ENCODE measurements at places on chromosomes 2 and 18.

DNA sequence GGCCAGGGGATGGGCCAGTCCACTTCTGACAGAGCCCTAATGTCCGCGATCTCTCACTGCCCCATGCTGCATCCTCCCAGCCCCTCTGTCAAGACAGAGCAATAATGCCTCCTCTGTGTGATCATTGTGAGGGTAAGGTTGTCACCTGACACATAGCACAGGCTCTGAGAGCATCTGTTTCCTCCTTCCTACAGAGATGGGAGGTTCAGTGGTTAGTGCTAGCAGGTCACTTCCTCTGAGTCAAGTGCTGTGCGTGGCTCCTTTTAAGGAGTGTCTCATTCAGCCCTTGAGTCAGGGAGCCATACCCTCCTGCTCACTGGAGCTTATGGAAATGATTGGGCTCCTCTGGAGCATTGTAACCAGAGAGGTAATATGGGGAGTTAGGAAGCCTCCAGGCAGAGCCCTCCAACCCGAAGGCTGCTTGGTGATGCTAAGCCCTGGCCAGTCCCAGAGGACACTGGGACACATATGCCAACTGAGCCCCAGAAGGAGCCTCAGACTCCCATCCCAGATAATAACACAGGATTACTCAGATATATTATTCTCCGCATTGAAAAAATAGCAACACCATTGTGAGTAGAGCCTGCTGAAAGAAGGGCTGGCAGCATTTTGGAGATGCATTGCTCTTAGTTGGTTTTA is 189.0 kb downstream of the GALNT1 start:
- no peak for DNase-seq

DNA sequence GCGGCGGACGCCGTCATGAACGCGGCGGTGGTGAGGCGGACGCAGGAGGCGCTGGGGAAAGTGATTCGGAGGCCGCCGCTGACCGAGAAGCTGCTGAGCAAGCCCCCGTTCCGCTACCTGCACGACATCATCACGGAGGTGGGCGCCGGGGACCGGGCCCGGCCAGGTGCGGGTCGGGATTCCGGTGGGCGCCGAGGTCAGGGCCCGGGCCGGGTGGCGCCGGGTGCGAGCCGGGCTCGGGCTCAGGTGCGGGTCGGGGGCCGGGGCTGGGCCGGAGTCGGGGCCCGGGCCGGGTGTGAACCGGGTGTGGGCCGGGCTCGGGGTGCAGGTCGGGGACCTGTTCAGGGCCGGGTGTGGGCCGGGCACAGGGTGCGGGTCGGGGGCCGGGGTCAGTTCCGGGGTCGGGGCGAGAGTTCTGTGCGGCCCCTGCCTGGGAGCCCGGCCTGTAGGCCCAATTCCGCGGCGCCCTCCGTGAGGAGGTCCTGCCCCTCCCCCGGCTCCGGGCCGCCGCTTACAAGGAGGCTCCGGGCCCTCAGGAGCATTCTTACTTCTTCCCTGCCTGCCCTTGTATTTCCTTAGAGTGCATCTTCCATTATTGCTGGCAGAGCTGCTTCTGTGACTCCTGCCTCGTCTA is 447 bp downstream of the TRAF3IP1 start:
- DNase-seq = peak; percentile 1

DNA sequence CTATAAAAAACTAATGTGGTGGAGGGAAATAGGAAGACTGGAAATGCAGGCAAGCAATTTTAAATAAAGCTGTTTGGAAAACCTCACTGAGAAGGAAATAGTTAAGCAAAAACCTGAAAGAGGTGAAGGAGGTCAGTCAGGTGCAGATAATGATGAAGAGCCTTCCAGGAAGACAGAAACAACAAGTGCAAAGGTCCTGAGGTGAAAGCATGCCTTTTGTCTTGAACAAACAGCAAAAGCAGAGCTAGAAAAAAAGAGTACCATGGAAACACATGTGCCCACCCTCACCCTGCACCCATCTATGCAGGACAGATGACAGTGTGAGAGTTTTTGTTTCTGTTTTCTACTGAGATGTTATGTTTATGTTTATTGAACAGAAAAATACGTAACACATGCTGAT is 8.1 kb upstream of the ZBTB14 start:
- DNase-seq = no peak

DNA sequence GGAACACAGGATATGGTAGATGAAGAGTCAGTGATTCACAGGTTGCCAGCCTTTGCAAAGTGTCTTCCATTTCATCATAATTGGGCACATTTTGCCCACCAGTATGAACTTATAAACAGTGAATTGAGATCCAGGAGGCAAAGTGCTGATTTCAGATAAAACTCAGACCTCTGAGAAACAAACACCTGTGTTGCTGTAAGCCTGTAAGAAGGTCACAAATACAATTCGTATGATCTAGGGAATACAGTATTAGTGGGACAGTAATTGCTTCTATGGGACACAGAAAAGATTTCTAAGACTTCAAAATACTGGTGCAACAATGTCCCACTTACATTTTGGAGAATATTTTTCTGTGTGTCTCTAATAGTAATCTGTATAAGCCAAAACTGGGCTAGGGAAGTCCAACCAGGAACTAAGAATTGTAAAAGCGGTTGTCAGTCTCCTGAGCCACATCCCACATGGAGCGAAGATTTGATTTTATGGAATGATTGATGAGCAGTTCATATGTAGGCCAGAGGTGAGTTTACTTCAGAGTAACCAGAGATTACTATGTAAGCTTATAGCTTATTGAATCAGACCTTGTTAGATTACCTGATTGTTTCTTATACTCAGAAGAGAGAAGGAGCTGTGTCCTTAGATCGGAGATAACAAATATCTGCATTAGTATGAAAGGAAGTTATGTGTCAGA is 728.4 kb downstream of the LRRTM4 start:
- no peak for DNase-seq

DNA sequence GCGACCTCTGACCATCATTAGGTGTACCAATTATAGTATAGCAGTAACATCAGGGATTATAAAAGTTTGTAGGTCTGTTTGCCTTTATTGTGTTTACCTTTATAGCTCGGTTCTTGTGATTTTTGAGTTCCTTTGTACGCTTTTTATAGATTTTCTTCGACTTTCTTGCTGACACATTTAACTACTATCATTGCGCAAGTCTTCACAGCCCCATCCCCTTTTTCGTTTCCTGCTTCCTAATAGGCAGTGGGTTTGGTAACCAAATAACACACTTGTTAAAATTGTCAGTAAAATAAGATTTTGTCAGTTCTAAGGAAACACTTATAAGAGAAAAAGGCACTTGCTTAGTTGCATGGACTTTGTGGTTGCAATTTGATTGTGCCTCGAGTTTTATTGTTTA is 541.5 kb downstream of the LRP1B start:
- no peak for DNase-seq

DNA sequence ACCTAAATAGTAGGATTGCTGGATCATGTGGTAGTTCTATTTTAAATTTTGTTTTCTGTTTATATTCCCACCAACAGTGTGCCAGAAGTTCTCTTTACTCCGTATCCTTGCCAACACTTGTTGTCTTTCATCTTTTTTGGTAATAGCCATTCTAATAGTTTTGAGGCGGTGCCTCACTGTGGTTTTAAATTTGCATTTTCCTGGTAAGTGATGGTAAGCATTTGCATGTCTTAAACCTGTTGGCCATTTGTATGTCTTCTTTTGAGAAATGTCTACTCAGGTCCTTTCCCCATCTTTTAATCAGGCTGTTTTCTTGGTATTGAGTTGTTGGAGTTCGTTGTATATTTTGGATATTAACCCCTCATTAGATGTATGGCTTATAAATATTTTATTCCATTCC is 51.6 kb downstream of the REL start:
- DNase-seq = no peak

- DNase-seq = no peak
Observed at GRCh38 chr2:18502142-18502541, 58.3 kb downstream of the RDH14 start.

GRCh38 chr2:239585422-239585821 is 184.6 kb upstream of the HDAC4 start:
- no peak for DNase-seq

DNA sequence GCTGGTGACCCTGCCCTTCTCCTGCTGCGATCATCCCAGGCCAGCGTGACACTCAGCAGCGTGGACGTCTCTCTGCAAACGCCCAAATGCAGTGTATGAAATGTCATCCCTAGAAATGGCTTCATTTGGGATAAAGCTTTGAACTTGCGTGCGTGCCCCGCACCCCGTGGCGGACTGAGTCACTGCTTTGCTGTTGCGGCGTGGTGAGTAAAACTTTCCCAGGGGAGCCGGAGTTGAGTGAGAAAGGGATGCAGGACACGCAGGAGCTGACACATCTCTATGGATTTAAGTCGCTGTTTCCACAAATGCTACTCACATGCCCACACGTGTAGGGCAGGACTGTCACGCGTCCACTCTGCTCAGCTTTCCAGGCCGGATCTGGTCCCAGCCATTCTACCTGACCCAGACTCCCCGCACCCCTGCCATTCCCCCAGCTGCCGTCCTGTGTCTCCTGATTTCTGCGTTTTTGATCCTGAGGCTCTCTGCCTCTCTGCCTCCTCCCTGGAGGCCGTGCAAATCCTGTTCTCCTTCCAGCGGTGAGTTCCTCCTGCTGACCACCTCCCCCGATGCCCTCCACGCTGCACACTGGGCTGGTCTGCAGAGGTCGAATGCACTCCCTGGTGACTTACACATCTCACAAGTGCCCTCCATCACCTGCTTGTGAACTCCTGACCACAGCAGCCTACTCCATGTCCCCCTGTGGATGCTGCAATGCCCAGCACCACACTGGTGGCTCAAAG is 88.9 kb downstream of the MBP start:
- DNase-seq = no peak

GRCh38 chr18:69838003-69838402 is 109.7 kb downstream of the CD226 start:
- no peak for DNase-seq

- no peak for DNase-seq
Observed at GRCh38 chr2:181686576-181687185, 6.4 kb upstream of the NEUROD1 start.

DNA sequence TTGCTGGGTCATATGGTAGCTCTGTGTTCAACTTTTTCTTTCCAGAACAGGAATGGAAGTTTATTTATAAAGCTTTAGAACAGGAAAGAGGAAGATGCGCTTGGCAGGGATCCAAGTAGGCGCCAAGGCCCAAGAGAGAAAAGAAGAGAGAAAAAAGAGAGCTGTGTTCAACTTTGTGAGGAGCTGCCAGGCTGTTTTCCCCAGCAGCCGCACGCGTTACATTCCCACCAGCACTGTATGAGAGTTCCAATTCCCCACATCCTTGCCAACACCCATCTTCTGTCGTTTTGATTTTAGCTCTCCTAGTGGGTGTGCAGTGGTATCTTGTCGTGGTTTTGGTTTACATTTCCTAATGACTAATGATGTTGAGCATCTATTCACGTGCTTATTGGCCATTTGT is 51.4 kb downstream of the KCNF1 start:
- no peak for DNase-seq

DNA sequence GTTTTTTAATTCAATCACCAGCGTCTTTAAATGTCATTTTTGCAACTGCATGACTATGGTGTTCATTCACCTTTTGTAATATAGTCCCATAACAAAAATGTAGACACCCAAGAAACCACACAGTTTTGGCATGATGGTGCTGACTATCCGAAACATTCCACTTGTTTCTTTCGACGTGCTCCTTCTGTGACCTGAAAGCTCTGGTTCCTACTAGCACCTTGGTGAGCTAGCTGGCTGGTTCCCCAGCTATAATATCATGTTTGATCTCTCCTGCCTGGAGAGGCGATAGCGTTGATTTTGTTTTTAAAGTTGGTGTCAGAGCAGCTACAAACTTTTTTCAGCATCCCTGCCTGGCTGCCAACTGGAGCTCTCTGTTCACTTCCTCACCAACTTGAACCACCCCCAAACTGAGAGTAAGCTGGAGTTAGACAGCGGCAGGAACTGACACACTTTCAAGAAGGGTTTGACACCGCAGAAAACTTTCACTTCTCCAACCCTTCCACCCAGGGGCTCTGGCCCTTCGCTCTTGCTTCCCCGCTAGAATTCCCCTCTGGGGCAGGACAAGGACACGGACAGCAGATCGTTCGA is 1.1 kb downstream of the ATAD2B start:
- no peak for DNase-seq

DNA sequence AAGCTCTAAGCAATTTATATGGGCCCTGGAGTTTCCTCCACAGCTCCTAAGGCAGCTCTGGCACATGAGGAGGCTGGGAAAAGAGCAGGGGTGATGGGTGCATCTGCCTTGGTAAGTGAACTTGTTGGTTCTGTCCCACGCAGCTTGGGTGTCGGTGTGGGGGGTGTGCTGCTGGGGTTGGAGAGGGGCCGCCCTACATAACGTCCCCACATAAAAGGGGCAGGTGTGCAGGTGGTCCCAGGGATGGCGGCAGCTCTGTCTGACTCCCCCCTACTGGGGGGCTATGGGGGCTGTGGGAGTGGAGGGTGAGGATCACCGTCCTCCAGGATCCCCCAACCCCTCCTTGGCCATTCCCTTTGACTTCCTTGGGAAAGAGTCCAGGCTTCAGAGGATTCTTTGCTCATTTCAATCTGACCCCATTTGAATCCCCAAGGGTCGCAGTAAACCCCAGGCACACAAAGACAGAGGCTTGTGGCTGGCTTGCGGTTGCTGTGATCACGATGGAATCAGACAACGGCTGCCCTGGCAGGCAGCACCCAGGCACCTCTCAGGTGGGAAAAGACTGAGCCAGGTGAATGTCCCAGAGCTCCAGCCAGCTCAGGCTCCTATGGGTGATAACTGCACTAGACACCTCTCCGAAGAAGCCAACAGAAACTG is 34.5 kb upstream of the CD8A start:
- DNase-seq = no peak

GRCh38 chr2:38116762-38117161 is 40.8 kb upstream of the CYP1B1 start:
- DNase-seq = no peak

DNA sequence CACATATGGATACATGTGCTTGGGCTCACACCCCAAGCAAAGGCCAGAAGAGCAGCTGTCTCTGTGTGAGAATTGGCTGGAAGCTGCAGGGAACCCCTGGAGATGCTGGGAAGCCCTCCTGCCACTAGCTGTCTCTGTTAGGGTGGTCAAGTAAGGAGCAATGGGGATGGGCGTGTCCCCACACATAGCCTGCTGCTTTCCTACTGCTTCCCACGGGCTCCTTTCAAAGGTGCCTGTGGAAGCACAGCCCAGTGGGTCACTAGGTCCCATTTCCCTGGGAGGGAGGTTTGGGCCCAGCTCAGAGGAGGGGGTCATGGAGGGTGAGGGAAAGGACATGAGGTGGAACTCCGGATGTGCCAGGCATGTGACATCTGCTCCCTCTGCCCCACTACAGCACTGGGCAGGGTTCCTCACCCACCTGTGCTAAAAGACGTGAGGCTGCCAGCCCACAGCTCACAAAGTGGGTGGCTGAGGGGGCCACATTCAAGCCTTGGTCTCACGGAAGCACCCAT is 24.4 kb upstream of the MAL start:
- DNase-seq = no peak

- DNase-seq = no peak
Observed at GRCh38 chr2:160870729-160871465, 289.3 kb upstream of the TANK start.

- no peak for DNase-seq
Observed at GRCh38 chr2:39725401-39725800, 53.7 kb downstream of the THUMPD2 start.

GRCh38 chr2:117858336-117858735 is 43.8 kb downstream of the DDX18 start:
- DNase-seq = no peak
